ENCODE measurements at places on chromosomes 7 and 10.

- no peak for DNase-seq
Measured at GRCh38 chr10:34538281-34538829, 276.7 kb downstream of the PARD3 start.

DNA sequence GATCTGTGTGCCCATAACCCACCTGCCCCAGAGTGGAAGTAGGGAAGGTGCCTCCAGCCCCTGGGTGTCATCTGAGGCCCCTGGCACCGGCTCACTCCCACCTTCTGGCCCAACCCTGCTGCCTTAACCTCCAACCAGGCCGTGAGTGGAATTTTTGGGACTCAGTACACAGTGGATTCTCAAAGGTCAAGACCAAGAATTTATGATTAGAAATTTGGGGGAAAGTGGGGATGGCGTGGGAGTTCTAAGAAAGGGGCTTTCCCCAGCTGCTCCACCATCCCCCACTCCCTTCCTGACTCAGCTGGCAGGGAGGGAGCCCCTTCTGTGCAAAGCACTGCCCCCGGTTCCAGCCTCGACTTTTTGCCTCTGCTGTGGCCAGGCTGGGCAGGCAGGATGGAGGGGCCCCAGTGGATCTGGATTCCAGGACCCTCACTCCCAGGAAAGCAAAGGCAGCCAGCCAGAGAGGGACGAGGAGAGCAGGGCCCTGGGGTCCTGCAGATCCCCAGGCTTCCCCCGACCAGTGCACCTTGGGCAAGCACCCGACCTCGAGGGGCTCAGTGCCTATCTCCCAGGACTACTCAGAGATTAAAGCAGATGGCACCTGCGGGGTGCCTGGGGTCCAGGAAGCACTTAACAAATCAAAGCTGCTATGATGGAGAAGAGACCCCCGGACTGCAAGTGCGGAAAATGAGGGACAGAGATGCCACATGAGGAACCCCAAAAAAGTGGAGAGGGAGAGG, 12.8 kb downstream of the SPOCK2 start:
- no peak for DNase-seq

GRCh38 chr7:54543051-54543488, 895 bp downstream of the VSTM2A start:
- no peak for DNase-seq

DNA sequence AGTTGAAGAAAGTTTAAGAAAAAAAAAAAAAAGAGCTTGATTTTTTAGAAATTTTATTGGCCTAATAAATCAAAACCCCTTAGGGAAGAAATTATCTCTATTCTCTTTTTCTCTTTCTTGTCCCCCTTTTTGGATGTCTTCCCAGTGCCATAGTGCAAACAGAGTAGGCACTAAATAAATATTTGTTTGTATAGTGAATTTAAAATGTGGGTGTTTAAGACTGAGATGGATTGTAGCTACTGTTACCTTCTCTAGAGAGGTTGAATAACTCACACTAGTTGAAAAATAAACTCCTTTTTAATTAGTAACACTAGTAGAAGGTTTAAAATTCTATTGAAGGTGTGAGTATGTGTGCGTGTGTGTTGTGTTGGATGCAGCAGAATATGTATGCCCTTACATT, 783.8 kb downstream of the NXPH1 start:
- no peak for DNase-seq

GRCh38 chr10:103748020-103748419, 107.4 kb downstream of the SH3PXD2A start:
- DNase-seq = no peak

GRCh38 chr7:45459476-45459875, 114.7 kb upstream of the ADCY1 start:
- DNase-seq = no peak

DNA sequence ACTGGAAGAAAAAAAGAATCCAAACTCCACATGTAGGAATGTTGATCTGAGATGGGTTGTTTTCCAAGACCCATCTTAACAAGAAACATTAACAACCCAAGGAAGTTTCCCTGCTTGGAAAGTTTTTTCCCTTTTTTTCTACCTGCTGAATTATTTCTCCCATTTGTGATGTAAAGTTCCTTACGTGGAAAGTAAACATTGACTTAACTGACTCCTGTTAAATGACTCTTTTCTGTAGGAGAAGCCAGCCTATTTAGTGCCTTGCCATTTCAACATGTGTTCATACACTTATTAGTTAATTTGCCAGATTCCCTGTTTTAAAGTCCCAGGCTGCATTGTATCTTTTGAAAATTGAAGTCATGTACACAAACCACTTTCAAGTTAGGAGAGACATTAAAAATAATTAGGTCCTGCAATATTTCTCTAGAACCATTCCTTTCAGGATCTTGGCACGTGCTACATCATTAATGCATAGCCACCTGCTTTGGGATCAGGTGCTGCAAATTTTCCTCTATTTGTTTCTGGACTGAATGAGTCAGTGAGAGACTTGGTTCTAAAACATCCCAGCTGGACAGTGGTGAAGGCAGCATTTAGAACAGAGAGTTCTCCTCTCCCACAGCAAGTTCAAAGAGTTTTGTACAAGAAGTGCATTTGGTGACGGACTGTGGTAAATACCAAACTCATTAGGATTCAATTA, 698.5 kb downstream of the SUGCT start:
- no peak for DNase-seq

GRCh38 chr7:78011642-78012041, 213.1 kb downstream of the PHTF2 start:
- no peak for DNase-seq

- no peak for DNase-seq
Measured at GRCh38 chr7:106768324-106768751, 96.7 kb upstream of the PIK3CG start.

DNA sequence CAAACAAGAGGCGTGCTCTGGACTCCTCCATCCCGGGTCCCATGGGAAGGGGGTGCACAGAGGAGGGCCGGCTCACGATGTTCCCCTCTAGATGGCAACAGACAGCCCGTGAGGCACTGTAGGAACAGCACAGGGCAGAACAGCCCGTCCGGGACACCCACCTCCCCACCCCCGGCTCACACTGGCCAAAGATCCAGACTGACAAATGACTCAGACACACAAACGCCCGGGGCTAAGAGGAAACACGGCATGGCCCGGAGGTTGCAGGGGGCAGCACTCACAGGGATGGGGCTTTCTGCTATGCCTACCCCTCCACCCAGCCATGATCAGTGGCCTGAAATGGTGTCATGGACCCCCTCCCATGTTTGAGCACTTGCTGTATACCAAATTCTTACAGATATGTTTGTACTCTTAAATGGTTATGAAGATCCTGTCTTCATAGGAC, 4.9 kb upstream of the ELN start:
- DNase-seq = no peak

DNA sequence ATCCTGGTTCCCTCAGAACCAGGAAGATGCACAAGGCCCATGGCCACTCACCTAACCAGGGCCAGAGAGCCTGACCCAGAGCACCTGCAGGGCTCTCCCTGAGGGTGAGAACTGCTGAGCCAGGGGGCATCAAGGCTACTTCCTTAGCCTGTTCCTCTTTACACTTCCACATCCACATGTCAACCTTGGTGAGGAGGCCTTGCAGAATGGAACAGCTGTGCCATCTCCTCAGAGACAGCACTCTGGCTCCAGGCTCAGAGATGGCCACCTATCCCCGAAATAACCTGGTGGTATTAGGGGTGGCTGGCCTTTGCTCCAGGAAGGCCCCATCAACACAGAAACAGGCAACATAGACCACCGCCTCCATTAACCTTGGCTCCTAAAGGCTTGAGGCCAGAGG, 473.0 kb downstream of the RPS24 start:
- no peak for DNase-seq

- DNase-seq = no peak
Measured at GRCh38 chr7:36611703-36612102, 112.6 kb downstream of the AOAH start.

DNA sequence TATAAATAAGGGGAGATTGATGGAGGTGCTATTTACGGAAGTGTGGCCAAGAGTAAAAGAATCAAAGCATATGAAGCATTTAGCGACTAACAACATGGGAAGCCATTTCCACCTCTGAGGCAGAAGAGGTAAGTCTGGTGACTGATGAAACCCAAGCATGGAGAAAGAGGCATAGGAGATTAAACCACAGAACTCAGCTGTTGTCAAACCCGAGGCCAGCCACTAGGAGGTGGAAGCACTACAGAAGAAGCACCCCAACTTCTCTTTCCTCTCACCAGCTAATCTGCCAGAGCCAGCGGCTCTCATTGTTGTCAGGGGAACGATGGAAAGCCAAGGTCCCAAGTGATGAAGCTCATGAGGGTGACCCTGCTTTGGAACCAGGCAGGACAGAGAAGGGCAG, 19.6 kb upstream of the CNTNAP2 start:
- DNase-seq = no peak

DNA sequence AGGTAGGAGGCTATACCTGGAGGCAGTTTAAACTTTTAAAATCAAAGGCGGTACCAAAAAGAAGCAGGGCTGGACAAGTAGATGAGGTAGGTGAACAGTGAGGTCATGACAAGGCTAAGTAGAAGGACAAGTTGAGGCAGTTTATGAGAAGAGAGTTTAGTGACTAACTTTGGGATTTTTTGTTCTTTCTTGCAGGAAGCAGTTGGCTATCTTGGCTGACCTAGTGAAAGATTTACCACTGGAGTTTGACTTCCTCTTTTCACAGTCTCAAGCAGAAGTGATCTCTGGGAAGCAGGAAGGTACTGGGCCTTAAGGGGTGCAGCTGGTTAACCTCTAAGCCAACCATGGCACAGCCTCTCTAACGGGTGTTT, 26.3 kb downstream of the ENTPD7 start:
- no peak for DNase-seq

DNA sequence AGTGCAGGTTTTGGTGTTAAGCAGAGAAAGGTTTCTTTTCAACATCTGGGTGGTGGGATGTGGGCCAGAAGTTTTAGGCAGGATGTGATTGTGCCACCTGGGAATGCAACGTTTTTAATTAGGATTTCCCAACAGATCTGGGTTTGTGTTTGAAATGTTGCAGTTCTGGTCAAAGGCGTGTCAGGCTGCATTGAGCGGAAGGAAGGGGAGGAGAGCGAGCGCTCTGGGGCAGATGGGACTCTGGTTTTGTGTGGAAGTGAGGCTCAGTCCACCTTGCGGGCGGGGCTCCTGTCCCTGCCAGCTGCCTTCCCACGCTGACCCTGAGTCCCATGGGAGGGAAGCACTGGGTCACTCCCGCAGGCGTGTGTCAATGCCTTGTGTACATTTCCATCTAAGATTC, 767.7 kb downstream of the KCNMA1 start:
- DNase-seq = no peak

GRCh38 chr7:53111031-53111430, 75.6 kb downstream of the POM121L12 start:
- DNase-seq = no peak

GRCh38 chr10:49090189-49090575, 25.1 kb downstream of the VSTM4 start:
- no peak for DNase-seq

GRCh38 chr7:157675427-157675927, 338.7 kb downstream of the DNAJB6 start:
- no peak for DNase-seq

GRCh38 chr7:123865517-123866117, 20.6 kb downstream of the HYAL4 start:
- DNase-seq = peak; percentile 2

DNA sequence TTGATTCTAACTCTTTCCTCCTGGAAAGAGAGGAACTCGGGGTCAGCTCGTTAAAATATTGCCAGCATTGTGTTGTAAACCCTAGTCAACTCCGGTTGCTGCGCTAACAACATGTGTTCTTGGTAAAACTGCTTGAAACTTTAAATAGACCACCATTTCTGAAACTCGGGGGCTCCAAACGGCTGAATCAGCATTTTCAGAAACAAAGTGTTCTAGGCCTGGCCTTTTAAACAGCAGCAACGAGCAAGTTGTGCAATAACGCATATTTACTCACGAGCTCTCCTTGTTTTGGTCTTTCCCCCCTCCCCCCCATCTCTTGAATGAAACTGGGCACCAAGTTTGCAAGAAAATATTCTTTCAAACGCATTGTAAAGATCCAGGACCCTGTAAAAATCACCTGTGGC, 9.2 kb upstream of the GRB10 start:
- DNase-seq = no peak

DNA sequence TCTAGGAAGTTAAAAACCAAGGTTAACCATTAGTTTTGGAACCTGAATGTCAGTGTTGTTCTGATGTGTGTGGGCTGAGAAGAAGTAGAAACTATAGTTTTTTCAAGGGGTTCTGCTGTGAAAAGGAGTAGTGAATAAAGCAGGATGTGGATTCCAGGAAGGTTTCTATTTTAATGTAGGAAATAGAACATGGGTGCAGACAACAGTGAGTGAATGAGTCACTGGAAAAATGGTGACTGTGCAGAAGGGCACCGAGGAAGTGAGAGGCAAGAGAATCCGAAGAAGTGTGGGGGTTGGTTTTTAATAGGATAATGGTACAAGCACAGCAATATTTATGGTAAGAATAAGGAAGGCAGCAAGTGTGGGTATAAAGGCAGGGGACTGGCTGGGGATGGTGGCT, 120.4 kb downstream of the ARHGAP21 start:
- no peak for DNase-seq

DNA sequence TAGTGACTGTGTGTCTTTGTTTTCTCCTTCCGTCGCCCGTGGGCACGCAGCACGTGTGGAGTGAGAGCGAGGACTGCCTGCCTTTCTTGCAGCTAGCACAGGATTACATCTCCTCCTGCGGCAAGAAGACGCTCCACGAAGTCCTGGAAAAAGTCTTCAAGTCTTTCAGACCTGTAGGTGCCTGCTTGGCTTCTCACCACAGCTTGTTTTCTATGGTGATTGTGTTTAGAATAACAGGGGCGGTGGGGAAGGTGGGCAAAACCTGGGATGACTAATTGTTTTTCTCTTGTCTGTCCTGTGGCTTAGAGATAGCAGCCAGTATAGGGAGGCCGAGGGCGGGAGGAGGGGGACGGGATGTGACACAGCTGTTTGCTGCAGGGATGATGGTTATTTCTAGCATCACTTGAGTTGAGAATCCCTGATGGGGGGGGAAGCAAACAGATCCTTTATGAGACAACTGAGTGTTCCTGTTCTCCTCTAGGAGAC, 11.4 kb downstream of the MTURN start:
- DNase-seq = no peak

DNA sequence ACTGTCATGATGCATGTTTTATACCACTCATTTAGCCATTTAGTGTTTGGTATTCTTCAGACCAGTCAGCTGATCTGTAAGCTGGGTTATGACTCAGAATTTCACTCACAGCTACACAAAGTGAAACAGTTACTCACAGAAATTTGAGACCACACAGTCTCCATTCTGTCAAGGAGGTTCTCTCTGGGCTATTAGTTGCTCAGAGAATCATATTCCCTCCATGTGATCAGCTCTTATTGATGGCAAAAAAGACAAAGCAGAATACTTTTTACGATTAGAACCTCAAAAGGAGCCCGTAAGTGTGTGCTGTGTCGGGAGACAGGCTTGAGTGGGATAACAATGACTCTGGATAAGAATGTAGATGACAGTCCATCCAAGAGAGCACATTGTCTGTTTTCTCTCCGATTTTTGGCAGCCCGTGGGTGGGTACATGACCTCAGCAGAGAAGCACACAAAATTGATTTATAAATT, 277.6 kb upstream of the SORCS1 start:
- DNase-seq = no peak

- no peak for DNase-seq
Measured at GRCh38 chr7:88309819-88310218, 3.1 kb upstream of the STEAP4 start.

- DNase-seq = no peak
Measured at GRCh38 chr7:31020161-31020560, 31.9 kb upstream of the ADCYAP1R1 start.
